AG10803 (cell line): ENCODE measurements at places on chromosomes 7 and 10.

DNA sequence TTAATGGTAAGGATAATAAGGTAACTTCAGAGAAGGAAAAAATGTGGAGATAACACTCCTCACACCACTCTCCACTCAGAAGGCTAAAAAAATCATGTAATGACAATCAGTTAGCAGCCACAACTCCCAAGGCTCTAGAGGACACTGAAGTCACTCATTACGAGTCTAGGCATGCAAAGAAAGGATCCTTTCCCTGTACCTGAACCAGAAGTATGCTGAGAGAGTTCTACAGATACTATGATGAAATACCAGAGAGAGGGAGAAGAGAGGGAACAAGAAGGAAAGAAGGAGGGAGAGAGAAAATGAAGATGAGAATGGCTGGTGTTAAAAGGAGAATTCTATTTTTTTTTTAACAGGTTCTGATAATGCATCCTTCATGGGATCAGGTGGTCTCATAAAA, 224.3 kb upstream of the PLXNA4 start:
- DNase-seq, result no peak

- peak; percentile 87 for DNase-seq
Observed at GRCh38 chr7:30433082-30433481, 45.5 kb downstream of the NOD1 start.

- DNase-seq, result no peak
Observed at GRCh38 chr10:48895803-48896195, 43.8 kb downstream of the LRRC18 start.

DNA sequence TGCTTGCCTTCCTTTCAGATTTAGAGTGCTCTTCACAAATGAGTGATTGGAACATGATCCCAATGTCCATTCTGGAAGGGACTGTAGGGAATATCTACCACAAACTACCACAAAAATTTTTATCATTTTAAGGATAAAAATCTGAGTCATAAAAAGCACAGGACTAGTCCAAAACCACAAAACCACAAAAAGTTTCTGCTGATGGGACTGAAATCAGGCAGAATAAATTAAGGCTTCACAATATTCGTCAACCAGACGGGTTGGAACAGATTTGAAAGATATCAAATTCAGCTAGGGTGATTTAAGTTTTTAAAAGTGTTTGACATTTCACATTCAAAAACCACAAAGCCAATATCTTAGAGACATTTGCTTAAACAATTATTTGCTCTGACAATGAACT, 100.1 kb upstream of the PTN start:
- DNase-seq, result peak; percentile 70

GRCh38 chr7:46604241-46604661, 683.2 kb upstream of the IGFBP3 start:
- DNase-seq, result no peak

DNA sequence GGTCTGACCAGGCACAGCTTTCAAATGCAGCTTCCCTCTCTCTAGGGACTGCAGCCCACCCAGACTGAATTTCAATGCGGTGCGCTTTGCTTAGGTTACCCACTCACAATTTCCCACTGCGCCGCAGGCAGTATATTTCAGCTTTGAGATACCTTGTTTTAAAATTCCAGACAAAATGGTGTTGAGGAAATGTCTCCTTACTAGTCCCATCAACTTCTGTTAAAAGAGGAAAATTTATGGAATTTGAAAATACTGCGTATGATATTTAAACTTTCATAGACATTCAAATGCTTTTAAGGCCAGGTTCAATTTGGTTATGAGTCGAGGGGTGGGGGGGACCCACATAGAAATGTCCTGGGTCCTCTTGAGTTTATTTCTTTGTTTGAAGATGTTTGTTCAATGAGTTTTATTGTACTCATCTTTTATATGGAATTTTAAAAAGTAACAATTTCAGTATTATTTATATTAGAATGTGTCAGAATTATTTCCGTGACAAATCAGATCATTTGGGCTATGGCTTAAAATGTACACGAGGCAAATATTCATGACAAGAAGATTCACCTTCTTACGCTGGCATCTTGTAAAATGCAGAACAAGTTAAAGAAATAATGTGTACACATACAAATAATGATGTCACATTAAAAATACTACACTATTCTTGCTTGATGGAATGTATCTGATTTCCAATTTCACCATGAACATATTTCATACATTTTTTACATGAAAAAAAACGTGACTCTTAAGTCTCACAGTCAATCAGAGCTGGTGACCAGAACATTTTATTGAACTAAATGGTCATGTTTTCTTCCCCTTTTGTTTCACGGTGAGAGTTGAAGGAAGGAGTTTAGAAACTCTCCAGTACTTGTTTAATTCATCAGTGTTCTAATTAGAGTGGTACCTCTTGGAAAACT, 1.3 kb downstream of the IKZF1 start:
- no peak for DNase-seq

- DNase-seq, result peak; percentile 95
Observed at GRCh38 chr10:93746844-93747284, 10.9 kb upstream of the LGI1 start.

DNA sequence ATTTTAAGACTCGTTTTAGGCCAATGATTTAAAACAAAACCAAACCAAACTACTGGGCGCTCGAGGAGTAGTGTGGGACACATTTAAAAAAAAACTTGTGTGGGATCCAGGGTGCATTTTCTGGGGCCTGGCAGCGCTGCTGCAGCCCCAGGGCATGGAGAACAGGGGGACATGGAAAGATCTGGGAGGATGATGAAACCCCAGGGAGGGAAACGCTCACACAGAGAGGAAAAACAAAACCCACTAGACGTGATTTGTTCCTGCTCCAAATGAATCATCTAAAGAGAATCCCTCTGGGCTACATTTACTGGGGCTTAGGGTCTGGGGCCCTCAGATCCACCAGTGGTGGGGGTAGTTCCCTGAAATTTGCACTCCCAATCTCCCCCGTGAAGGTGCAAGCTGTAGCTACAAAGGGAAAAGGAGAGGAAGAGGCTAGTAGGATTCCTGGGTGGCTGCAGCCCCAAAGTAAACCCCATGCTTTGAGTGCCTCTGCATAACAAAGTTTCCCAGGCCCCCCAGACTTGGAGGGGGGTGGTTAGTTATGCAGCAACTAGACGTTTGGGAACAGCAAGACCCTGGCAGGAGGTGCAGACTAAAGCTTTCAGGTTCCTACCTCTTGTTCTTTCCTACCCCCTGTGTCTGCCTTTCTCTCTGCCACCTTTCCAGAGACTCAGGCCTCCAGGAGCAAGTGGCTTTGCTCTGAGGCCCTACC, 14.5 kb upstream of the HOXA13 start:
- DNase-seq, result peak; percentile 13

- no peak for DNase-seq
Observed at GRCh38 chr7:70744492-70744891, 387.5 kb upstream of the GALNT17 start.

GRCh38 chr7:45387837-45388236, 186.3 kb upstream of the ADCY1 start:
- no peak for DNase-seq

GRCh38 chr10:124225467-124226270, 132.3 kb upstream of the CHST15 start:
- no peak for DNase-seq
